ENCODE measurements at places on chromosomes 12 and 14.

DNA sequence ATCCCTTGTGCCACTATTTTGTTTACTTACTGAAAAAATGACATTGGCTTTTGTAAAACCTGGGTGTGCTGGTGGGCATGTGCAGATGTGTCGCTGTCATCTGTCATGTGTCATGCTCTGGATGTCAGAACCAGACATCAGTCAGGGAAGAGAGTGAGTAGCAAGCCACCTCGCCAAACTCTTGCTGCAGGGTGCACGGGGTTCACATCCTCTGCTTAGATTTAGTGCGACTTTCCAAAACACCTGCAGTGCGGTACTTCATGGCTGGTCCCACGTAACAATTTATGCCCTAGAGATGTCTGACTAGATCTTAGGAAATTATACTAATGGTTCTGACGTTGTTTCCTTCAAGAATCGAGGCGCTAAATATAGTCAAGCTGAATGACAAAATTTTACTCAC, 106.7 kb downstream of the CRADD start:
- no peak for DNase-seq

GRCh38 chr12:129750421-129750820, 153.4 kb downstream of the TMEM132D start:
- no peak for DNase-seq

- DNase-seq: no peak
Measured at GRCh38 chr12:123367511-123367910, 2.9 kb upstream of the SBNO1 start.

GRCh38 chr14:89855961-89856656, 98.4 kb downstream of the EFCAB11 start:
- no peak for DNase-seq

- DNase-seq: no peak
Measured at GRCh38 chr14:33556382-33557121, 394.3 kb downstream of the EGLN3 start.

- no peak for DNase-seq
Measured at GRCh38 chr14:91207008-91207407, 37.5 kb downstream of the GPR68 start.

DNA sequence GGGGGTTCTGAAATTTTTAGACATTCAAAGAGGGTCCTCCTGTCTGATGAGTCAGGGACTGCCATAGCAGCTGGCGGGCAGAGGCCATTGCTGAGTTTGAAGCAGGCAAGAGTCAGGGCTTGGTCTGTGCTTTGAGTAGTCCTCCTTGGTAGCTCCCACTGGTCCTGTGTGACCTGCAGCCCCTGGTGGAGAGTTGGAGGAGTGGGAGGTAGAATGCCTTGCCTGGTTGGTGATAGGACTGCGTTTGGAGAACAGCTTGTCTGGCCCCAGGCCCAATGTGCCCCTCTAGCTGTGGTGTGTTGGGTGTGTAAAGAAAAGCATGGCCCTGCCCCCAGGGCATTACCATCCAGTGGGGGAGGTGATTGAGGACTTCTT, 116.7 kb downstream of the BEGAIN start:
- no peak for DNase-seq

- DNase-seq: no peak
Measured at GRCh38 chr12:127809275-127809674, 457.7 kb upstream of the TMEM132C start.

DNA sequence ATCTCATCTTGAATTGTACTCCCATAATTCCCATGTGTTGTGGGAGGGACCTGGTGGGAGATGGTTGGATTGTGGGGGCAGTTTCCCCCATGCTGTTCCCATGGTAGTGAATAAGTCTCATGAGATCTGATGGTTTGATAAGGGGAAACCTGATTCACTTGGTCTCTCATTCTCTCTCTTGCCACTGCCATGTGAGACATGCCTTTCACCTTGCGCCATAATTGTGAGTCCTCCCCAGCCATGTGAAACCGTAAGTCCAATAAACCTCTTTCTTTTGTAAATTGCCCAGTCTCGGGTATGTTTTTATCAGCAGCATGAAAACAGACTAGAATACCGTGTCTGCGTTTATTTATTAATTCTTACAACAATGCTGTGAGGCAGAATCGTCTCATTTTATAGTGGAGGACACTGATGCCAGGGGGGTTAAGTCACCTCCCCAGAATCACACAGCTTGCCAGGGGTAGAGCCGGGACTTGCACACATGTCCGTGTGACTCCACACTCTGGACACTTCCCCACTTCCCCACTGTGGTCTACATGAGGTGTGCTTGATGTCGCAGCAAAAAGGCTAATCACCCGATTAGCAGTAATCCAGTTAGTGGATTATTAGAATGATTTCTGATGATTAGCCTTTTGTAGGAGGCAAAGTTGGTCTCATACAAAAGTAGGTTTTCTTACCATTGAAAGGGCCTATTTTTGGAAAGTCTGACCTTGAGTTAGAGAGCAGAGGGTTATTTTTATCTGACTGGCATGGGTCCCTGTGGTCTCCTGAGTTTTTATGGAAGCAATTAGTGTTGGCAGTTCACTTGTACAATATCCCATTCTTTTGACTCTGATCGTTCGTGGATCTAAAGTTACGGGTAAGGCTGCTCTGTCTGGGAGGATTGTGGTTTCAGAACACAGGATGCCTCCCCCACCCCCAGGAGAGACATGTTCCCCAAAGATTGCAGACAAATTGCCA, 47.4 kb upstream of the BCL7A start:
- DNase-seq: no peak

DNA sequence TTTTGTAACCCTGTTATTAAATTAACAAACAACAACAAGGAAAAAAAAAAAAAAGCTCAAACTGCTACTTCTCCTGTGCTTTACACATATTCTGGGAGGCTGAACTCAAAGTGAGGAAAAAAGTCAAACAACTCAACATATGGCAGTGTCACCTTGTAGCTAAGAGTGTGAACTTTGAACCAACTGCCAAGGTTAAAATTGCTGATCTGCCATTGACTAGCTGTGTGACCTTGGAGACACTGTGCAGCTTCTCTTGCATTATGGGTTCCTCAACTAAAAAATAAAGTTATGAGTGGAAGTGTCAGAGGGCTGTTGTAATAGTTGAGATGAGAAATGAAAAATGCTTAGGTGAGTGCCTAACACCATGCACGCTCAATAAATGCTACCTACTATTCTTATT, 34.2 kb downstream of the STXBP6 start:
- DNase-seq: no peak

DNA sequence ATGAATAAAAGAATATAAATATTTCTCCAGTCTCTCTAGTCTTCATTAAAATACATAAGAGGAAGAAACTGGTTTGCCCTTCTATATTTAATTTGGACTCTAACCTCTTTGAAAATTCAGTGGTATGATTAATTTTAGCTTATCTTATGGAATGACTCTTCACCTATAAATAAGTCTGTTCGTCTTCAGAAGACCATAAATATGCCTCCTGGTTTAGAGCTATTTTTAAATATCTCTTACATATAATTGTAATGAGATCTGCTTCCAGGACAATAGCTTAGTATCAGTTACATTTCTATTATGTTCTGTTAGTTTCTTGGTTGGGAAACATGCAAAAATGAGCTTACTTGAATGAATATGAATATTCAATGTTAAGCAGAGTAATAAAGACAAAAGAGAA, 257.5 kb upstream of the HMGA2 start:
- DNase-seq: no peak

DNA sequence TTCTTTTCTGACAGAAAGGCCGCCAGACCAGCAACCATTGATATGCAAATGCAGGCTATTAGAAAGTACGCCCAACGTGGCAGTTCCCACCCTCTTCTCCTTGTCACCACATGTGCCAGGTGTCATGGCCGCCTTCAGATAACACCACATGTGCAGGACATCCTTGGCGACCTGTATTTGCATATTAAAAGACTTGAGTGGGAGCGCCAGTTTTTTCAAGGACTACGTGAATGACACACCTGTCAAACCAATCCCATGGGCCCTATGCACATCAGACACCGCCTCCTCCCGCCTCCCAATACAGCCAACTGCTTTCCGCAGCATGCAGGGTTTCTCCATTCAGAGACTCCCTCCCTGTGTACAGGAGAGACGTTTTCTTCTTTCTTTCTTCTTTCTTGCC, 318.6 kb upstream of the FAR2 start:
- no peak for DNase-seq

DNA sequence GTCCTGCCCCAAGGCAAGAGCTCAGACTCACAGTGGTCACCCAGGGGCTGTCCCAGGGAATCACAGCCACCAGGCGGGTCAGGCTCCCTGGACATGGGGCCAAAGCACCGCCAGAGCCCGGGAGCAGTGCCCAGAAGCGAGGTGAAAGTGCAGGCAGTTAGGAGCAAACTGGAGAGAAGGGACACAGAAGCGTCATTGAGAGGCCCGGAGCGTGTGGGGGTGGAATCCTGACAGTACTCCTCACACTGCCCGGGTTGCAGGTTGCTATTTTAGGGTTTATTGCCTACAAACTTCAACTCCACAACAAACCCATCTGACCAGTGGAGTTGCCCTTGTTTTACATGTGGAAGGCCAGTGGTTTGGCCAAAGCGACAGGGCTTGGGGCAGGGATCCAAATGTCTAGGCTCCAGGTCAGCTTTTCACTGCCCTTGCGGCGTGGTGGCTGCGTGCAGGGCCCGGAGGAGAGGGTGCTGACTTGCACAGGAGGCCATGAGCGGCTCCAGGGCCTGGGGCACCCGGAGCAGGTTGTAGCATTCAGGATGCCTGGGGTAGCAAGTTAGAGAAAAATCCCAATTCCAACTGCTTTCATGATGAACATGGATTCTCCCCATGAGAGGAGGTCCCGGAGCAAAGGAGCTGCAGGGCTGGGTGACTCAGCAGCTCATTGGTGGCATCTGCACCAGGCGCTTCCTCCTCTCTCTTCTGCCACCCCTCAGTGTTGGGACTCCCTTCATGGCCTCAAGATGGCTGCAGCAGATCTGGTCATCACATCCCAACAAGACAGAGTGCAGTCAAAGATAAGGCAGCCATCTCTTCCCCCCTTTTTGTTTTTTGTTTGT, 112.3 kb upstream of the NCOR2 start:
- DNase-seq: no peak

DNA sequence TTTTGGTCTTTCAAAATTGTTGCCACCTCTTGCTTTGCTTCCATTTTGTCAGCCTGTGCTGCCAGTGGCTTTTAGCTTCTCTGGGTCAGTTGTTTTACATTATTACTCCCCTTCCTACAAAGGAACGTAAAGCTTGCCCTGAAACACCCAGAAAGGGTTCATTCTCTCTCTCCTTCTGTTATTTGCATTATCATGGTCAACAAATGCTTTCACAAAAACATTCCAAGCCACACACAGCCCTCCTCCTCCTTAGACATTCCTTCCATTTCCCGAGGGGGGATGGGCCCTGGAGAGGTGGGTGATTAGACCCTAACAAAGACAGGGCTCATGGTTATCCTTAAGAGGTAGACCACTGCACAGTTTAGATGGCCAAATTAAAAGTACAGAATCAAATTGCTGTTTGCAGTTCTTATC, 60.4 kb upstream of the SINHCAF start:
- DNase-seq: no peak

DNA sequence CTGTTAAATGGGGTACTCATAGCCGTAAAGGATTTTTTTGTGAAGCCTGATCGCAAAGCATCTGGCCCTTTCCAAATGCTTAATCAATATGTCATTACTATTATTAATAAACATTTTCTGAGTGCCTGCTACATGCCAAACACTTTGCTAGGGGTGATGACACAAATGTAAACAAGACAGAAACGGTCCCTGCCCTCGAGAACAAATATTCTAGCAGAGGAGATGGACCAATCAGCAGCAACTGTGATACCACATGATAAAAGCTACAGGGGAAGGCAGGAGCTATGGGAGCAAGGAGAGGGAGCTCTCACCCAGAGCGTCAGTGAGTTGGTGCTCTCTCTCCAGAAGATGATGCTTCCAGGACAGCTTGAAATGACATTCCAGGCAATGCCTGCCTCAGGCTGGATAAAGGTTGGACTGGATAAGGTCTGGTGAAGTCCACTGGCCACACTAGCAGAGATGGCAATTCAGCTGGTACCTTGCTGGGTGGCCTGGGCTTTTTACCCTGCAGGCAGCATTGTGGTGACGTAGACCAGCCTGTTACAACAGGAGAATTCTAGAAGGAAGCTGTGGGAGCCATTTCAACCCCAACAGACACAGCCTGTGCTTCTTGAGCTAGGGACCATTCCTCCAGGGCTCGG, 41.1 kb downstream of the ERH start:
- DNase-seq: no peak

GRCh38 chr12:25361511-25361910, 110.8 kb upstream of the KRAS start:
- DNase-seq: no peak

DNA sequence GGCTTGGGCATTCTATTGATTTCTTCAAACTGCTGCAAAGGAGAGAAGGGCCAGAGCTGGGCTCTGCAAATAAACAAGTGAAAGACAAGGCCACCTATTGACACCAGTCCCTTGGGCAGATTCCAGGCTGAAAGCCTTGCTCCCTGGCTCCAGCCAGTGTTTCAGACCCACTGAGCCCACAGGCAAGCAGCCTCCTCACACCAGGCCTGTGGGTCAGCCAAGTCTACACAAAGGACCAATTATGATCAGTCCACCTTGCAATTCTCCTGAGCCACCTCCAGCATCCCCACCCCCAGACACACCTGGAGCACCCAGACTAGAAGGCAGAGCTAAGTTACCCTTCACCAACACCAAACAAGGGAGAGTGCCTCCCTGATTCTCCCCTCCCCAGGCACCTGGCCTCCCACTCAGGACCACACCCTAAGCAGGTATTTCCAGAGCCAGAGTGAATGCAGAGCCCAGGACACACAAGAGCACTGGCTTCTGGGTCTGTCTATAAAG, 13.8 kb downstream of the ACTN1 start:
- DNase-seq: no peak

DNA sequence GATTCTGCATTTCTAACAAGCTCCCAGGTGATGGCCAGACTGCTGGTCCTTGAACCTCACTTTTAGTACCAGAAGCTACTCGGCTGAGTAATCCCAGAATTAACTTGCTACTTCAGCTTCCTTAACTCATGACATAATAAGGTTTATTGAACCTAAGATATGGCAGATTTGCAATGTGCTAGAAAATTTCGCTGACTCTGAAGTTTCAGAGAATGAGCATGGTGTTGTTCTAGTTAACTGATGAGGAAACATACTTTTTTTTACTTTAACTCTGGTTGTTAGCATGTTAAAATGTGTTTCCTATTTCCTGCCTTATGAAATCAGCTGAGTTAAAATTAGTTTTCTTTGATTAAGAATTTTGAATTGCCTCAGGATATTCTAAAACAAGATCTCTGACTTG, 23.1 kb upstream of the COX16 start:
- DNase-seq: no peak
